ENCODE measurements at places on chromosomes 7 and 10.

DNA sequence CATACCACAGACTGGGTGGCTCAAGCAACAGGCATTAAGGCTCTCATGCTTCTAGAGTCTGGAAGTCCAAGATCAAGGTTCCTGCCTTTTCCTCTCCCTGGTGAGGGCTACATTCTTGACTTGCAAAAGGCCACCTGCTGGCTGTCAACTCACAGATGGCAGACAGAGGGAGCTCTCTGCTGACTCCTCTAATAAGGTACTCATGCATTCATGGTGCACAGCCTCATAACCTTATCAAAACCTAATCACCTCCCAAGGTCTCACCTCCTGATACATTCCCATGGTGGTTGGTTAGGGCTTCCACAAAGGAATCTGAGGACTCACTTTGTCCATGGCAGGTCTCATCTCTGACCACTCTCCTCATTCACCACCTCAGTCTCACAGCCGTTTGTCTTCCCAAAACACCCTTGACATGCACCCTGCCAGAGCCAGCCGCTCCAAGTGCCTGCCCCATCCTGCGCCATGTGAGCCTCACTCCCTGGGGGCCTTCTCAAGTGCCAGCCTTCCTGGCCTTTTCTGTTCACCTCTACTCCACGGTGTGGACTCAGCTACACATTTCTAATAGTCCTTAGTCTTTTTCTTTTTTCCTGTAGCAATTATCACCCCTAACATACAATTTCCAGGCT, 400.3 kb upstream of the ADARB2 start:
- peak; percentile 49 for DNase-seq

DNA sequence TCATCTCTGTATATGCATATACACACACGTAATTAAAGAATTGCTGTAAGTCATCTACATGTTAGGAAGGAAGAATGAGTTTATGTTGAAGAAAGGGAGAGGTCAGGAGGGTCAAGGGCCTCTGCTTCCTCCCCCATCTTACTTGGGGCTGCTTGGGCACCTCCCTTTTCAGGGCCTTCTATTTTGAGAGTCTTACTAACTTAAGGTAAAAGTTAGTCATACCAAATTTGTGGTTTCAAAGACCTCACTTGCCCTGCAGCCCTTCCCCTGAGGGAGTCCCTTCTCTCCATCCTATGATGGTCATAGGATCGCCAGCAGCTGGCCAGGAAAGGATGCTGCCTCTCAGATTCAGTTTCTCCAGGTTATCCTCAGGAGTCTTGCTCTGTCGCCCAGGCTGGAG, 2.6 kb downstream of the PLEKHS1 start:
- no peak for DNase-seq

GRCh38 chr10:116403740-116404250, 23.9 kb upstream of the PNLIPRP3 start:
- no peak for DNase-seq

- DNase-seq = no peak
Observed at GRCh38 chr10:124677293-124677699, 66.9 kb downstream of the FAM53B start.
